ENCODE measurements at places on chromosomes 2 and 18. TPM values are rescaled to one million over a fixed set of nuclear protein-coding genes. Genes with fewer than 3 reads are reported as not detected.
A peak's percentile ranks its signal among the peaks of the same experiment; 100 is the strongest.

DNA sequence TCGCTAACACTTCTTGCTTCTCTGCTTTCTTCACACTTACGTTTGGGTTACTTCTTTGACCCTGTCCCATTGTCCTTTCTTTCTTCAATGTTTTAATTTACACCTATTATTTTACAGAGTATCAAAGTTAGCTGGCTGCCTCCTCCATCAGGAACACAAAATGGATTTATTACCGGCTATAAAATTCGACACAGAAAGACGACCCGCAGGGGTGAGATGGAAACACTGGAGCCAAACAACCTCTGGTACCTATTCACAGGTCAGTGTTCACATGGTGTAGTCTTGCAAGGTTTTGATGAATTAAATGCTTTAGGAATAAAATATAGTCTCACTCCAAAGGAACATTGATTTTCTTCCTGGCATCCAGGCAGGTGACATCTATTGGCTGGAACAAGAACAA, 919.0 kb downstream of the MBD2 start:
- DNase-seq, result no peak

DNA sequence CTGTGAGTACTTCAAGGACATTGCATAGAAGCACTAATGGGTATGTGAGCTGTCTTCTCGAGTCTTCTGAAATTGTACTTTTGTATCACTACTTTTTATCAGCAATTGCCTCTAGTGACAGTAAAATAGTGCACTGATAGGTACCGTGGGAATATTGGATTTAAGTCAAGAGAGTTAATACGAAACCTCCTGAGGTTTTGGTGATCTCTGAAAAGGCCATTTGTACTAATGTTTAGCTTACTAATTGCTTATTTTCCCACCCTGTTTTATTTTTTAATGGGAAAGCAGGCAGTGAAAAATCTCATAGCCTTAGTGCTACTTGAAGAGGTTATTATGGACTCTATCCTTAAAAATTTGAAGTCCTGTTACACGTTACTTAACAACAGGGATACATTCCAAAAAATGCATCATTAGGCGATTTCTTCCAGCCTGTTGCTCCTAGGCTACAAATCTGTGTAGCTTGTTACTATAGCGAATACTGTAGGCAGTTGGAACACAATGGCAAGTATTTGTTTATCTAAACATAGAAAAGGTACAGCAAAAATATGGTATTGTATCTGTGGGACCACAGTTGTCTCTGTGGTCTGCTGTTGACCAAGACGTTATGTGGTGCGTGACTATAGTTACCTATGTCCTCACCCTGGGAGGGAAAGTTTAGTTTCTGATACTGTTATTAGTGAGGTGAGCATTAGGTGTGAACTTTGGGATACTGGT, 65.9 kb downstream of the CAB39 start:
- no peak for DNase-seq

DNA sequence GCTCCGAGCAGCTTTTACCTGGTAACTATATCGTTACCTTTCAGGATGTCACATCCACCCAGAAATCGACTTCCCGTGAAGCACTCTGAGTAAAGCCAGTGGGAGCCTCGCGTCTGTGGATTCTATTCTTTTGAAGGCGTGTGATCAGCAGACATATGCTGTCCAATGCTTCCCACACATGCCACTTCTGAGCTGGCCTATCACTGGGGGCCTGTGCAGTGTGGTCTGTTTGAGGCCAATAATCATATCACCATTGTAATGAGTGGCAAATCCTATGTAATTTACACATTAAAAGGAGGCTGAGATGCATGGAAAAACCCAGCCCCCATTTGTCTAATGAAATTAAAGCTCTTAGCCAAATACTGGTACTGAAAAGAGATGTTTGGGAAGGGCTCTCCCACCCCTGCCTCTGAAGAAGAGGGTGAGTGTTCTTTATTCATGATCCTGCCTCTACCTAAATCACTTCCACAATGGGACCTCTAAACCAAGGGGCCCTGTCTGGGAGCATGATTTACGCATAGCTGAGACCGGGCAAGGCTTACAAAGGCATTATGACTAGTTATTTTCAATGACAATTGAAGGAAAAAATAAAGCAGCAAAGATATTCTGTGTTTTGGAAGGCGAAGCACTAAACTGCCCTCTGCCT, 686.8 kb downstream of the ZEB2 start:
- no peak for DNase-seq

GRCh38 chr18:70289351-70290312, 787 bp downstream of the SOCS6 start:
- peak; percentile 35 for DNase-seq

- DNase-seq, result no peak
Observed at GRCh38 chr18:47691611-47692010, 238.8 kb downstream of the SMAD2 start.

DNA sequence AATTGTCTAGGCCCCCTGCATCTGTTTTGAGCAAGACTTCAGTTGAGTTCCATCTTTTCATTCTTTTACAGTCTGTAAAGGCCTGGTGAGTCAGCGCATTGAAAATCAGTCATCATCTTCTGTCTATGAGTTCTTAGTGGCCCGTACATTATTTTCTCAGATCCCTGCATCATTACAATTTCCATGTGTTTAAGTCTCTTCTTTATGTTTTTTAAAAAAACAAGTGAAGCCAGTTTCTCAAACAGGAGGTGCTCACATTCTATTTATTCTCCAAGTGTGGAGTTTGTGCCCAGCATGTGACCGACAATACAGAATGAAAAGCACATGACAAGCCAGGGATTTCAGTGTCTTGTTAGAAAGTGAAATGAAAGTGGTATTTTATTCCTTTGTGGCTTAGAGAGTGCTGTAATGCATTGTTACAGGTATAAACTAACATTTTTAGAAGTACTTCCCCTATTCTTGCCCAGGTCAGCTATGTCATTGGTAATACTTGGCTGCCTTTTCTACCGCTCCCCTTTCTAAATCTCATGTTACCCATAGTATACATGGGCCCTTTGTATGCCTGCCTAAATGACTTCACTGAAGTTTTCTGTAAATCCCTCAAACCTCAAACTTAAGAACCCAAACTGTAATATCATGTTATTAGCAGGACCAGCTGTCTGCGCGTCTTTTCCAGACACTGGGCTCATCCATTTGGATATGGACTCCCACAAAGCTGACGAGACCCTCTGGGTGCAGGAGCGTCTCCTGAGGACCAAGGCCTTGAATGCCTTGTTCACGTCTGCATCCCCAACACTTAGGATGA, 67.6 kb downstream of the FEZ2 start:
- DNase-seq, result no peak

DNA sequence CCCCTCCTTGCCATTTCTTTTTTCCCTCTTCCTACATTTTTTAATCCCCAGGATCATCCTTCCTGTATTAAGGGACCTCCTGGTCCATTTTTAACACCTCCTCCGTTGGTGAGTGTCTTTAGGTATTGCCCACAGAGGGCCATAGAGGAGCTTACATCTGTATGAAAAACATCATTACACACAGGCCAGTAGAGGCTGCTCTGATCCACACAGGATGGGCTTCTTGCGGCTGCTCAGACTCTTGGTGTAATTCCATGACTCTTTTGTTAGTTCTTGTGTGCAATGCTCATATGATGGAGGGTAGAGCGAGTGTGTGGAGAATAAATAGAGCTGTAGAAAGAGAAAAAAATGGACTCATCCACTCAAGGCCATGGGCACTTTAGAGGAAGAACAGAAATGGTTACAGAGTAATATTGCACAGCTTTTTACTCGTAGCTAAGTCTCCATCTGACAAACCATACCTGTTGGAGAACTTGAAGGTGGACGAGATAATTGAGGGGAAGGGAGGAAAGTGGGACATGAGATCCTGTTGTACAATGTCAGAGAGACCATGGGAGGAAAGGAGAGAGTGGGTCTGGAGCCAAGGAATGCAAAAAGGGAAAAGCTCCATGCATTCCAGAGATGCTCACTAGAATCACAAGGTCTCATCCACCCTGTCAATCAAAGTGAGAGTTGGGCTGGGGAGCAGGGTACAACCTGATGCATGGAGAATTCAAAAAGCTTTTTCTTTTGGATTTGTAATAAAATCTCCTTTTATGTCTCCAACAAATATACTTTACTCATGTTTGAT, 129.7 kb upstream of the TNP1 start:
- no peak for DNase-seq

GRCh38 chr2:25614711-25615110, 58.7 kb downstream of the DTNB start:
- DNase-seq, result no peak

PFN4 gene
- 0.74 TPM for total RNA-seq

GLI2 gene
- total RNA-seq, result 2.4 TPM

HOXD8 gene
- 0.14 TPM for total RNA-seq
